T-helper 1 cell (primary cell): ENCODE measurements at places on chromosomes 11 and 22.
A peak's percentile ranks its signal among the peaks of the same experiment; 100 is the strongest.

DNA sequence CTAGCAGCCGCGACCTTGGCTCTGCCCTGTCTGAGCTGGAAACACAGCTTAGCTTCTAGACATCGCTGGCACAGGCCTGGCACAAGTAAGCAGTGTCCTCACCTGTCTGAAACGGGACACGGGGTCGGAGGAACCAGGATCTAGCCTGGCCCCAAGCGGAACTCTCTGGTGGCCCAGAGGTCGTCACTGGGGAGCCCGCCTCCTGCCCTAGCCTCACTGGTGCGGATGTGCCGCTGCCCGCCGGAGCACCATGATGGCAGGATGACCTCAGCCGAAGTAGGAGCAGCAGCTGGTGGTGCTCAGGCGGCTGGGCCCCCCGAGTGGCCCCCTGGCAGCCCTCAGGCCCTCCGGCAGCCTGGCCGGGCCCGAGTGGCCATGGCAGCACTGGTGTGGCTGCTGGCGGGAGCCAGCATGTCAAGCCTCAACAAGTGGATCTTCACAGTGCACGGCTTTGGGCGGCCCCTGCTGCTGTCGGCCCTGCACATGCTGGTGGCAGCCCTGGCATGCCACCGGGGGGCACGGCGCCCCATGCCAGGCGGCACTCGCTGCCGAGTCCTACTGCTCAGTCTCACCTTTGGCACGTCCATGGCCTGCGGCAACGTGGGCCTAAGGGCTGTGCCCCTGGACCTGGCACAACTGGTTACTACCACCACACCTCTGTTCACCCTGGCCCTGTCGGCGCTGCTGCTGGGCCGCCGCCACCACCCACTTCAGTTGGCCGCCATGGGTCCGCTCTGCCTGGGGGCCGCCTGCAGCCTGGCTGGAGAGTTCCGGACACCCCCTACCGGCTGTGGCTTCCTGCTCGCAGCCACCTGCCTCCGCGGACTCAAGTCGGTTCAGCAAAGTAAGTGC, 871 bp downstream of the SLC35E4 start:
- DNase-seq: no peak

DNA sequence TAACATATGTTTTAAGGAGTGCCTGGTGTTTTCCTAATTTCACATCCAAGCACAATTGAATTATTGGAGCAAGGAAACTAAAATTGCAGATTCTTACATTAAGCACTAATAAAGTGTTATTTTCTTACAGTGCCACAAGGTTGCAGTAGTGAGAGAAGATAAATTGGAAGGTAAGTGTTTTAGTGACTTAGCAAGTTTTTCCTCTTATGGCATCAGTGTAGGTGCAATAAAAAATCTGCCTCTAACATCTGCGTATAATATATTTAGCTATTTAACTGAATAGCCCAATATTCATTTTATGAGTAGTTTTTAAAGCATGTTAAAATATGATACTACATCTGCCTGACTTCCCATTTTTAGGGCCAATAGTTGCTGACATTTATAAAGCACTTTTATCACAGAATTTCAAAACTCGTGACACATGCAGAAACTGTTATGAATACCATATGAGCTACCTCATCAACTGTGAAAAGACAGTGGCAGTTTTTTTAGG, 19.0 kb downstream of the POLD3 start:
- no peak for DNase-seq

- DNase-seq: no peak
These were observed 1.1 kb upstream of the MTMR2 start for GRCh38 chr11:95925011-95925410.

GRCh38 chr11:128359515-128359914, 227.8 kb downstream of the ETS1 start:
- DNase-seq: no peak

DNA sequence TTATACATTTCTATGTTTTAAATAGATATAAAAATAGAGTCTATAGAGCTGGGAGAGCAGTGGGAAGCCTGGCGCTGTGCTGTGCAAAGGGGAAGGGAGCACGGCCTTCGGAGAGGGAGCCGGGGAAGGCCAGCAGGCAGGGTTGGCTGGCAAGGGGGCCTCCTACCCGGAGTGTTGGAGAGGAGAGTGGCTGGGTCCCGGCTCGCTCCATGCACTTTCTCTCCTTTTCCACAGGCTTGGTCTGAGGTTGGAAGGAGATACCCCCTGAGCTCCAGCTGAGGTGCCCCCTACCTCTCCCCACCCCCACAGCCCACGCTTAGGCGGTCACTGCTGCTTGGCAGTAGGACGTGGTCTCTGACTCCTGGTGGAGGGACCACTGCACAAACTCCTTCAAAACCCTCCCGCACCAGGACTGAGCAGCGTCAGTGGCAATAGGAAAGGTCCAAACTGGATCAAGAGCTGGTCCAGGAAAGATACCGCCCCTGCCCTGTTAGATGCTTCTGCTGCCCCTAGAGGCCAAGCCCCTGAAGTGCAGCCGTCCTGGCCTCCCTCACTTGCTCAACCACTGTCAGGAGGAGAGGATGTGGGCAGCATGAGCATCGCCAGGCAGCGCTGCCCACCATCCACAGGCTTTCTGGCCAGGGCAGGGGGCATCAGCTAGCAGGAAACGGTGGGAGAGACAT, 52.9 kb downstream of the SYT13 start:
- DNase-seq: peak; percentile 34

GRCh38 chr11:77375107-77375506, 73.6 kb upstream of the GDPD4 start:
- no peak for DNase-seq

DNA sequence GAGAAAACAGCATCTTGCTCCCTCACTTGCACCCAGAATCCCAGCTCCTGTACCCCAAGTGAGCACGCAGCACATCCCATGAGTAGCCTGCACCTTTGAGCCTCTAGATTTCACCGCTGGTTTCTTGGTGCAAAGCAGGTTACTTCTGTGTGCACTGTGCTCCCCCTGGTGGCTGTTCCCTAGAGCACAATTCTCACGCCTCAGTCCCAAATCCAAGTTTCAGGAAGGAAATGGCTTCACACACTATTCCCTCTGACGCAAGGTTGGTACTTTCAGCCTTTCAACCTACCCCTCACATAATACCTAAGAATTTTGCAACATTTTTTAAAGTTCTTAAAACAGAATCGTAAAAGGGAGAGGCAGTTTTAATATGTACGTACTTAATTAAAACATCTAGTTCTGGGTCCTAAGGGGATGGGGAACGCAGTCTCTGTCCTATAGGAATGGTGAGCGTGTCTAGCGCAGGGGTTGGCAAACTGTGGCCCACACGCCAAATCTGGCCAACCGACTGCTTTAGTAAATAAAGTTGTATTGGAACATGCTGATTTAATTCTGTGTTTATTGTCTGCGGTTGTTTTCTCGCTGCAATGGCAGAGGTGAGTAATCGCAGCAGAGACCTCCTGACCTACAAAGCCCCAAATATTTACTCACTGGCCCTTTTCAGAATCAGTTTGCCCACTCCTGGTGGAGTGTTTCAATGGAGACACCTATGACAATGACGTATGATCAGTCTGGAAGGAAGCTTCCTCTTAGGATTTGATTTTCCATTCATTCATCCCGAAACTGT, 27.5 kb downstream of the DHCR7 start:
- DNase-seq: no peak

DNA sequence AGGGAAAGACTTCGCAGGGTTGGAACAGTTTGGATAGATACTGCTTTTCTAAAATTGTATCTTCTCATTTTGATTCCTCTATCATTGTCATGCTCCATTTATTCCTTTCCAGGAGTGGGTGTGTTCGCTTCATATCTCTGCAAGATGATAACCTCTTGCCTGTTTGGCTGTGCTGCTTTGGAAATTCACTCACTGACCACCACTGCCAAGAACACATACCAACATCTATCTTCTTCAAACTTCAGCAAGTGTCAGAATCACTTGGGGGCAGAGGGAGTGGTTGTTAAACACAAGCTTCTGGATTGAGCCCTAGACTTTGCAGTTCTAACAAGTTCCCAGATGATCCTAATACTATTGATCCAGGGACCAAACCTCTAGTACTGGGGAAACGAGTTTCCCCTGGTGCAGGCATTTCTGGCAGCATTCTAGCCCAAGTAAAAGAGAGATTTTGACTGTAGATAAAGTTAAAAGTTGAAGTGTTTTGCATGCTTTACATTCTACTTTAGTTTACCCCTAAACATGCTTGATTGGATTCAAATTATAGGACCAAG, 11.5 kb upstream of the DKK3 start:
- DNase-seq: no peak

DNA sequence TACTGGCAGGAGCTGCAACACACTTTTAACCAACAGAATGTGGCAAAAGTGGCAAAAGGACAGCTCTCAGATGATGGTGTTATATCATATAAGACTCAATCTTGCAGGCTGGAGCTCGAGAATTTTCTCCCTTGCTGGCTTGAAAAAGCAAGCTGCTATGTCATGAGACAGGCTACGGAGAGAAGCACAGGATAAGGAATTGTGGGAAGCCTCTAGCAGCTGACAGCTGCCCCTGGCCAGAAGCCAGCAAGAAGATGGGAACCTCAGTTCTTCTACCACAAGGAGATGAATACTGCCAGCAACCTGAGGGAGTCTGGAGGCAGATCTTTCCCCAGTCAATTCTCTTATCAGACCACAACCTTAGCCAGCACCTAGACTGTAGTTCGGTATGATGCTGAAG, 24.6 kb downstream of the FXYD6 start:
- no peak for DNase-seq

- no peak for DNase-seq
These were observed 1488.4 kb upstream of the TENM4 start for GRCh38 chr11:80929031-80929805.

GRCh38 chr11:26219183-26220117, 112.5 kb upstream of the ANO3 start:
- DNase-seq: no peak

GRCh38 chr11:95088946-95089619, 563 bp upstream of the ENDOD1 start:
- DNase-seq: peak; percentile 66

DNA sequence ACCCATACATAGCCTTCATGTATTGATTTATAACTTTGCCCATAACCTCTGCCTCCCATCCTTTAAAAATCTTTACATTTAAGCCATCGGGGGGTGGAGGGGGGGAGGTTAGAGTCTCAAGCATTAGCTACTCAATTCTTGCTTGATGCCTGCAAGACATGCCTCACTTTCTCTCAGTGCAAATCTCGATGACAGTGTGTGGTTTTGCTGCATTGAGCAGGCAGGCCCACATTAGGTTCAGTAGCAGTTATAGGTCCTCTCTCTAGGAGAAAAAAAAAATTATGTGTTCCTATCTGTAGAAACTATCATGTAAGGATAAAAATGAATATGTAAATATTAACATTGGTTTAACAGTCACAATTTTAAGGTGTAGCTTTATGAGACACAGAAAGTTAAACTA, 314.0 kb upstream of the ANO3 start:
- no peak for DNase-seq

GRCh38 chr11:119756169-119756865, 27.3 kb upstream of the NECTIN1 start:
- DNase-seq: no peak

DNA sequence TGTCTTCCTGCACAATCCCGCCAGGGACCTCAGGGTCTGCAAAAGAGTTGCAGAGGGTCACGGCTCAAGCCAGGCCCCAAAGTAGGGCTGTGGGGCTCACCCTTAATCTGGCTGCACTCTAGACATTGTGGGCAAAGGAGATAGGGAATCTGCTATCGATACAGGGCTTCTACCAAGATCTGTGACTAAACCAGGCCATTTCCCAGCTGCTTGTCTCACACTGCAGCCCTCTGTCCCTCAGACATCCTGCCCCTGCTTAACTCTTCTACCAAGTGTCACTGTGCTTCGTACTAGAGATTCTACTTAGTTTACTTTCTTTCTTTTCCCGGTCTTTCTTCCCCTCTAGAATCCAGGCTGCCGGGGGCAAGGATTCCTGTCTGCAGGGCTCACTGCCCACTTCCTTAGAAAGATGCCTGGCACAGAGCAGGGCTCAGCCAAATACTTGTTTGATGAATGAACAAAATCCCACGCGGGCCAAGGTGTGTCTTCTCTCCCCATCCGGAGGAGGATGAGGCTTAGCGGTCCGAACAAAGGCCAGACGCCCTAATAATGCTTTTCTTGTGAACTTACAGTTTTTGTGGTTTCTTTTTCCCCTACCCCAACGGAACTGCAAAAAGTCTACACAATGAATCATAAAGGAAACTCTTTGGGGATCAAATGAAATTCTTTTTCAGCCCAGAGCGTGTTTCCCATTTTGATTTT, 61.3 kb upstream of the ANO1 start:
- DNase-seq: no peak

- DNase-seq: no peak
These were observed 38.5 kb upstream of the ARFGAP3 start for GRCh38 chr22:42895541-42895981.

DNA sequence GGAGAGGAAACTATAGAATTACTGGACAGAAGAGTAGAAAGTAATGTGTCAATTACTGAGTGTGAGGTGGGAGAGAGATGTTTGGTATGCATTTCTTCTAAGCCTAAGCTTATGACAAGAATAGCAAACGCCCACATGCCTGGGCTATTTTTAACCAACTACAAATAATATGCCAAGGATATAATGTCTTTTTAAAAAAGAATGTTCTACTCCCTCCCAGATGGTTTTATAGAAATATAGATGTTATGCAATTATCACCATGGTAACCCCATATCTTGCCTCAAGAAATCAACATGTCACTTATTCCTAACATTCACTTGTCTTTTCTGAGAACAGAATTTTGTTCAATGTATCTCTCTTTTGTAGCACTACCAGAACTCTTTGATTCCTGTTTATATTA, 996.7 kb upstream of the CHORDC1 start:
- DNase-seq: no peak

DNA sequence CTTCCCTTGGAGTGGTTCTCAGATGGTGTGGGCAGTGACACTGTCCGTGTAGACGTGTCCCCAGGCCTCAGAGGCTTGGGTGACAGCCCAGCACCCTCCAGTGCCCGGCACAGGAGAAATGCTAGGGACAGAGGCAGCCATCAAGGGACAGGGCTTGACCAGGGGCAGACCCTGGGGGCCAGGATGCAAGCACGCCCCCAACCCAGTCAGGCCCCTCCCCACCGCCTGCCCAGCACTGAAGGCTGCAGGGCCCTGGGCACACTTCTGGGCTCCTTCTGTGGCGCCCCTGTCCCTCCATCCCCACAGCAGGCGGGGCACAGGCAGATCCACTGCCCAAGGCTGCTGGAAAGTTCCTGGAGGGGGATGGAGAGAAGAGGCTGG, 11.1 kb downstream of the IGF2 start:
- no peak for DNase-seq

- no peak for DNase-seq
These were observed 390.0 kb upstream of the CNTN5 start for GRCh38 chr11:98630736-98631135.

- no peak for DNase-seq
These were observed 863.6 kb downstream of the FAM181B start for GRCh38 chr11:81870066-81870412.

- no peak for DNase-seq
These were observed 116.6 kb downstream of the NAV2 start for GRCh38 chr11:19829109-19829837.

GRCh38 chr11:128207861-128208321, 379.5 kb downstream of the ETS1 start:
- DNase-seq: no peak

GRCh38 chr11:89321401-89321800, 143.7 kb downstream of the TYR start:
- DNase-seq: no peak

- DNase-seq: peak; percentile 77
These were observed 30.3 kb upstream of the PISD start for GRCh38 chr22:31692186-31692886.
